ENCODE measurements at places on chromosomes 7 and 10.
A peak's percentile ranks its signal among the peaks of the same experiment; 100 is the strongest.

- no peak for DNase-seq
These were observed 23.1 kb downstream of the TCAF1 start for GRCh38 chr7:143878884-143879283.

- DNase-seq: peak; percentile 26
These were observed 635 bp downstream of the NUP205 start for GRCh38 chr7:135558337-135558767.

DNA sequence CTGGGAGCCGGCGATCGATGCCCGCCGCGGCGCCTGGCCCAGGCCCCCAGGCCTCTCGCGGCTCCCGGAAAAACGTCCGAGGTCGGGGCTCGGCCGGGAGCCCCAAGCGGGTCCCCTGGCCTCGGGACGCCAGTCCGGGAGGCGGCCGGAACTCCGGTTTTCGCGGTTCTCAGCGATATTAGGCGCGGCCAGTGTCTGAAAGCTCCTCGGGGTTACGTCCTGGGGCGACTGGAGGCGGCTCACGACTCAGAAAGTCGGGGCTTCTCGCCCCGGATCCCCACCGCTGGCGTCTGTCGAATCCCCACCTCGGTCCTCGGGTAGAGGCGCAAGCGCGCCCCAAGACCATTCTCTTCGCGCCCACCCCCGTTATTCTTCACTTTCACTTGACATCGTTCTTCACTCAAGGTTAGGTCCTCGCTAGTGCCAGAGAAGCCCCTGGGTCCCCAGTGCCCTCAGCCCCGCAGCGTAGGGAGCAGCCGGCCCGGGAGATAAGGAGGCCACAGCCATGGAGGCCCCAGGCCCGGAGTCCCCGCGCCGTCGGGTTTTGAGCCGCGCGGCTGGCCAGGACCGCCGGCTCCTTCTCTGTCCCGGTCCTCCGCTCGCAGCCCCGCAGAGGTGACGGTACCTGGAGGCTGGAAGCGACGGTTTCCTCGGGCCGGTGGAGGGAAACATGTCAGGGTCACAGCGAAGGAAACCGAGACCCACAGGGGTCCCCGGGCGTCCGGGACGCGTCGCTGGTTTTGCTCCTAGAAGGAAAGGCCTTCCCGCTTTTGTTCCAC is 35.2 kb upstream of the EBLN1 start:
- no peak for DNase-seq

- DNase-seq: no peak
These were observed 32.7 kb upstream of the NPVF start for GRCh38 chr7:25260862-25261494.

DNA sequence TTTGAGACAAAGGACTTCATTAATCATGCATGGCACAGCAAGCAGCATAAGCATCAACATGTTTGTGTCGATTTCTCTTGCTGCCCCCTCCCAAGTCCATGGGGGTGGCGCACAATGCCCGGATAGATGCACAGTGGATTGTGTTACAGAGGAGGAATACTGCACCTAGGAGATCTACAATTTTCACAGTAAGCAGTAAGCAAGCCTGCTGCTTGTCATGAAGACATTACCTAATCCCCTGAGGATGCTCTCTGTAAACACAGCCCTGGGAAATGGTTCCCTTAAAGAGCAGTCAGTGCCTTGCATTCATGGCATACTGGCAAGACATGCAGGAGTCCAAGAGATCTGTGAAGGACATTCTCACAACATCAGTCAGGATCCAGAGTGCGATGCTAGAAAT is 137.7 kb downstream of the ETV1 start:
- DNase-seq: no peak

- DNase-seq: no peak
These were observed 60.7 kb downstream of the DGKB start for GRCh38 chr7:14841869-14842268.

GRCh38 chr10:95785942-95786669 is 30.1 kb downstream of the ENTPD1 start:
- DNase-seq: no peak

DNA sequence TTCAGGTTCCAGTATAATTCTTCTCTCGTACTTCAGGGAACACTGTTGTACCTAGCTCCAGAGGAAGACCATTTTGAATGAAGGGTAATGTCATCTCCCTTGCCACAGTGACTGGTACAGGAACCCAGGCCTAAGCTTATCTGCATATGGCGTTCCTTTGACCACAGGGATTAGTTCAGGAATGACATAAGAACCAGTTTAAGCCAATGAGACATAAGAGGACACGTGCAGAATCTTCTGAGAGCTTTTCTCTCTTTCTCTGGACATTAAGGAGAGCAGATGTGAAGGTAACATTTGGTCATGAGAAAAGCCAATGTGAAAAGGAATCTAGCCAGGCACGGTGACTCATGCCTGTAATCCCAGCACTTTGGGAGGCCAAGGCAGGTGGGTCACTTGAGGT is 21.8 kb upstream of the HIBADH start:
- no peak for DNase-seq
